ENCODE measurements at places on chromosomes 5 and 9.

DNA sequence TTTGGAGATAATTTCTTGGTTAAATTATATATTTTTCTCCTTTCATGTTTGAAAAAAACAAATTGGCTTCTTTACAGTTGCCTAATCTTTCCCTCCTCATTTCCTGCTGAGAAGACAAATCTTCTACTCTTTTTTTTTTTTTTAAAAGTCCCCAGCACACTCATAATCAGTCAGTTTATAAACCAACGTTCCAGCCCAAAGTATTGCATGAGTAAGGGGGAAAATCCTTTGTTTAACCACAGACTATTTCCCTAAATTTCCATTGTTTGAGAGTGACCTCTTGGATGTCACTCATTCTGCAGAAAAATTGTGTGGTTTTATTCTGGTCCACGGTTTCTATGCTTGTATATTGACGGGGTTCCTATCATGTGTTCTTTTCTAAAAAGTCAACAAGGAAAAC, 55.1 kb upstream of the TLR4 start:
- no peak for DNase-seq

GRCh38 chr9:20506099-20506900, 116.0 kb downstream of the MLLT3 start:
- DNase-seq, result no peak

GRCh38 chr9:36903541-36904435, 130.3 kb downstream of the PAX5 start:
- no peak for DNase-seq

- DNase-seq, result no peak
These were observed 79.6 kb downstream of the GHR start for GRCh38 chr5:42502613-42503470.

DNA sequence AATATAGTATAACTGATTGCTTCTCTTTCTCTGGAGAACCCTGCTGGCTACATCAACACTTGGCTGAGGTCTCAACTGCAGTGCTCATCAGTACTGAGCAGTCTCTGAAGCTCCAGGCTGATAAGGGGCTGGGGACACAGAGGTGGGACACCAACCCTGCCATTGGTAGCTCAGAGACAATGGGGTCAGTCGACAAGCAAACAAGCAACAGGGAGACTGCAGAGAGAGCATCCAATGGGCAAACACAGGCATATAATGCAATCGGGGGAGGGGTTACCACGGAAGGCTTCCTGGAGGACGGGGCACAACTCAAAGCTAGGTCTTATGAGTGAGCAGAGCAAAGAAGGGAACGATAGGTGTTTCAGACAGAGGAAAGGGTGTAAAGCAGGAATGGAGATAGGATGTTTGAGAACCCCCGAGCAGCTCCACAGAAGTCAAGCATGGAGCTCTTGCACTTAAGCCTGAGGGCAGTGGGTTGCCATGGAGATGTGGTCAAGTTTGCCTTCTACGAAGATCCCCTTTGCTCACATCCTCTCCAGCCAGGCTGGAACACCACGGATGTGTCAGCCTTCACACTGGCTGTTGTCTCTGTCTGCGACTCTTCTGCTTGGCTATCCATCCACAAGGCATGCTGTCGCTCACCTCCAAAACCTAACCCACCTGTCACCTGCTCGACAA, 21.5 kb upstream of the AKNA start:
- no peak for DNase-seq

DNA sequence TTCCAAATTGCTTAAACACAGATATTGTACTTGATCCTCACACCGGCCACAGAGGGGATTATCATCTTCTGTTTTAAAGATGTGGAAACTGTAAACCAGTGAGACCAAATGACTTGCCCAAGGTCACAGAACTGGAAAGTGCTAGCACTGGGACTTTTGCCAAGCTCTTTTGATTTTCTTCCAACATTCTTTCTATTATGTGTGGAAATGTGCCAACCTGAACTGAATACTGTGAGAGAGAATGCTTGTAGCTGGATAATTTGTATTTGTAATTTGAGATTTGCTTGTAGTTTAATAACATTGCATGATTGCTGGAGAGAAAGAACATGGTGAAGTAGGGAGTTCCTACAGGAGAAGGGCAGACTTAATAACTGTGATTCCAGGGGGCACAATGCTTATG, 977.9 kb upstream of the NUDT12 start:
- DNase-seq, result peak; percentile 1

- DNase-seq, result no peak
These were observed 79.2 kb upstream of the UBTD2 start for GRCh38 chr5:172362755-172363154.

GRCh38 chr9:3285365-3286161, 240.2 kb downstream of the RFX3 start:
- no peak for DNase-seq

DNA sequence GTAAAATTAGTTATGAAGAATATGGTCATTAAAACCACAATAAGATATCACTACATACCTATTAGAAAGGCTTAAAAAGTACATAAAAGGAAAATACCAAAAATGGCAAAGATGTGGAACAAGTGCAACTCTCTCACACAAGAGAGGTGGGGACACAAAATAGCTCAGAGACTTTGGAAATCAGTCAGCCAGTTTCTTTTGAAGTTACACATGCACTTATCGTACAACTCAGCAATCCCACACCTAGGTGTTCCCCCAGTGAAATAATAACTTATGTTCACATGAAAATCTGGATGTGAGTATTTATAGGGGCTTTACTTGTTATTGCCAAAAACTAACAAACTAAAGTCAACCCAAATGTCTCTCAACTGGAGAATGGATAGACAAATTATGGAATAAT, 9.8 kb upstream of the RICTOR start:
- no peak for DNase-seq

DNA sequence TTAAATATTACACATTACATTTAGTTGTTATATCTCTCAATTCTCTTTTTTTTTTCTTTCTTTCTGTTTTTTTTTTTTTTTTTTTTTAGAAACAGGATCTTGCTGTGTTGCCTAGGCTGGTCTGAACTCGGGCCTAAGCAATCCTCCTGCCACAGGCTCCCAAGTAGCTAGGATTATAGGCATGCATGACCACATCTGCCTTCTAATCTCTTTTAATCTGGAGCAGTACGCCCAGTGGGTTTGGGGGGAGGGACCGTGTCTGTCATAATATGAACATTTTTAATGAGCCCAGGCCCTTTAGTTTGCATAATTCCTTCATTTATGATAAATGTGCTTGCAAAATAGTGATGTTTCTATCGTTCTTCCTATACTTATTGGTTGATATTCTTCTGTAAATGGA, 10.3 kb downstream of the RHOBTB3 start:
- no peak for DNase-seq

DNA sequence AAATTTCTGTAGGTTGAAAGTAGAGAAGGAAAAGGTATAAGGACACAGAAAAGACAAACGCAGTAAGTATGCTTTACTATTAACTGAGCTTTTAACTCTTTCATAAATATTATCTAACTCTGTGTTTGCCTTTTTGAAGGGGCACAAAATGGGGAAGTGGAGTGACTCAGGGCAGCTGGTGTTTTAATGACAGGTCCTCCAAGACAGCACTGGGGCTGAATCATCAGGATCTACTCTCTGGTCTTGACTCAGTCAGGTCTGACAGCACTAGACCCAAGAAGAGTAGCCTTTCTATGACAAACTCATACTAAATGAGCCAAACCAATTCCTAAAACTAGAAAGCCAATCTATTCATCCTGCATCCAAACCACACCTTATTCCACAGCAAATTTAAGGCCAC, 102.2 kb downstream of the APTX start:
- no peak for DNase-seq

- no peak for DNase-seq
These were observed 77.1 kb upstream of the RETREG1 start for GRCh38 chr5:16693879-16694278.

DNA sequence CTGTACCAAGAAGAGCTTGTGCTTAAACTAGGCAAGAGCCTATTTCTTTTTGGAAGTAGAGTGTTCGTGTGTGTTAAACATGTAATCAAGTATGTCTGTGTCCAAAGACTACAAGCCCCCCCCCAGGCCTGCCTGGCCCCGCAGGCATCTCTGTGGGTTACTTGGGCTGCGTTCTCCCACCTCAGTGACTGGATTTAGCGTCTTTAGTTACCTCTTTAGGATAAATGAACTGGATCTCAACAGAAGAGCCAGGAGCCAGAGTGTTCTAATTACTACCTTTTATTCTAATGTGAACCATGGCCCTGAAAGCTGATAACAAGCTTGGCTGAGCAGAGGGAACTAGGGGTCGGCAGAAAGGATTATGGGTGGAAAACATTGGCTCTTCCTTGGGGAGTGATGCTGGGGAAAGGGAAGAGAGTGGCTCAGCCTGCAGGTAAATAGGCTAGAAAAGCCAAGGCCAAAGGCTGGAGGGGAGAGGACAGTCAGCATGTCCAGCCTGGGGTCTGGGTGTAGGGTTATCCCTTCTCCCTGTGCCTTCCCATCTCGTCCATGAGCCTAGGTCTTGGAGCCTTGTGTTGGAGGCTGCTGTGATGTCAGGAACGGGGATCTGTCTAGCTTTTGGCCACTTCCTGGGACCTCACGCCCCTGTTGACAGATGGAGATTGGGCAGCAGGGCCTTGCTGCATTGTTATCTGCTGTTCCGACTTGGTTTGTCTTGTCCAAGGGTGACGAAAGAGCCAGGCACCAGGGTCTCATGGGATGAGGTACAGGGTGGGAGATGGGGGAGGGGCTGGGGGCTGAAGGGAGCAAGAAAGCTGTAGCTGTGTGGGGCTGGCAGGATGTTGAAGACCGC, 11.1 kb downstream of the CD74 start:
- no peak for DNase-seq

GRCh38 chr9:137462396-137462985, 3.4 kb upstream of the NSMF start:
- no peak for DNase-seq

- no peak for DNase-seq
These were observed 246.6 kb downstream of the ARL15 start for GRCh38 chr5:54063817-54064216.

- DNase-seq, result no peak
These were observed 161.0 kb upstream of the SLC12A2 start for GRCh38 chr5:127922603-127923002.

DNA sequence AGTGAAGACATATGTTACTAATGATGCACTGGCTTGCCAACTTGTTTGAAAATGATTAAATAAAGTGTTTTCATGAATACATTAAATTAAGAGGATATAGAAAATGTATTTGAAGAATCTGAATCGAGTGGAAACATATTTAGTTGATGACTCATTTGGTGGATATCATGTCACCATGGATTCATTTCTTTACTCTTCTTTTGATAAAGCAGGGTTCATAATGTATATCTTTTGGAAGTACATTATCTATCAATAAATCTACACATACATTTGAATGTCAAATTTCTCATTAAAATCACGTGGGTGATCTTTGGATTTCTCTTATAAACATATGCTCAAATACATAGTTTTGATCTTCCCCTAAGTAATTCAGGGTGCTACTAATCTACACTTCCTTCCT, 1148.1 kb upstream of the ACO1 start:
- DNase-seq, result no peak

DNA sequence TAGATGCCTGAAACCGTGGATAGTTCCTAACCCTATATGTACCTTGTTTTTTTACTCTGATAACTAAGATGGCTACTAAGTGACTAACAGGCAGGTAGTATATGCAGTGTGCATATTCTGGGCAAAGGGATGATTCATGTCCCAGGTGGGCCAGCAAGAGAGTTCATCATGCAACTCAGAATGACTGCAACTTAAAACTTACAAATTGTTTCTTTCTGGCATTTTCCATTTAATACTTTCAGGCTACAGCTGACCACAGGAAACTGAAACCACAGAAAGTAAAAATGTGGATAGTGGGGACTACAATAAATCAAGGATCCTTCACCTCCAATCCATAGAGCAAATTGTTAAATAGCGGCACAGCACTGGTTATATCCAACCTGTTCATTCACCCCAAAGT, 30.7 kb upstream of the VCAN start:
- DNase-seq, result no peak

Data from NCI-H2081 treated with DMSO at 0.1 percent for 48 hours (cell line).